Right ventricle myocardium superior (tissue), 1 donor: ENCODE measurements at places on chromosomes 5 and 9. TPM values are rescaled to one million over a fixed set of nuclear protein-coding genes. Genes with fewer than 3 reads are reported as not detected.

Gene CTSV
- not detected for total RNA-seq

Gene MCIDAS
- total RNA-seq = not detected

Gene GCNT4
- total RNA-seq = 0.30 TPM

Gene IL3
- total RNA-seq = not detected

Gene SLC23A1
- not detected for total RNA-seq

Gene INSL4
- not detected for total RNA-seq

Gene ST8SIA4
- total RNA-seq = 2.9 TPM

Gene SPATA31E1
- total RNA-seq = not detected

Gene SPAAR
- 8.3 TPM for total RNA-seq

Gene KCNN2
- 8.0 TPM for total RNA-seq

Gene ARID3C
- total RNA-seq = not detected

Gene VCP
- 217 TPM for total RNA-seq

Gene TMC1
- not detected for total RNA-seq

Gene CHD1
- total RNA-seq = 11.8 TPM

Gene SPATA31A3
- not detected for total RNA-seq

Gene FOXD4L4
- not detected for total RNA-seq

Gene RCL1
- total RNA-seq = 4.5 TPM
